NCI-H2227 treated with DMSO at 0.1 percent for 48 hours (cell line): ENCODE measurements at places on chromosomes 3 and 15.

- DNase-seq = no peak
Observed at GRCh38 chr15:69189157-69189556, 28.7 kb downstream of the GLCE start.

DNA sequence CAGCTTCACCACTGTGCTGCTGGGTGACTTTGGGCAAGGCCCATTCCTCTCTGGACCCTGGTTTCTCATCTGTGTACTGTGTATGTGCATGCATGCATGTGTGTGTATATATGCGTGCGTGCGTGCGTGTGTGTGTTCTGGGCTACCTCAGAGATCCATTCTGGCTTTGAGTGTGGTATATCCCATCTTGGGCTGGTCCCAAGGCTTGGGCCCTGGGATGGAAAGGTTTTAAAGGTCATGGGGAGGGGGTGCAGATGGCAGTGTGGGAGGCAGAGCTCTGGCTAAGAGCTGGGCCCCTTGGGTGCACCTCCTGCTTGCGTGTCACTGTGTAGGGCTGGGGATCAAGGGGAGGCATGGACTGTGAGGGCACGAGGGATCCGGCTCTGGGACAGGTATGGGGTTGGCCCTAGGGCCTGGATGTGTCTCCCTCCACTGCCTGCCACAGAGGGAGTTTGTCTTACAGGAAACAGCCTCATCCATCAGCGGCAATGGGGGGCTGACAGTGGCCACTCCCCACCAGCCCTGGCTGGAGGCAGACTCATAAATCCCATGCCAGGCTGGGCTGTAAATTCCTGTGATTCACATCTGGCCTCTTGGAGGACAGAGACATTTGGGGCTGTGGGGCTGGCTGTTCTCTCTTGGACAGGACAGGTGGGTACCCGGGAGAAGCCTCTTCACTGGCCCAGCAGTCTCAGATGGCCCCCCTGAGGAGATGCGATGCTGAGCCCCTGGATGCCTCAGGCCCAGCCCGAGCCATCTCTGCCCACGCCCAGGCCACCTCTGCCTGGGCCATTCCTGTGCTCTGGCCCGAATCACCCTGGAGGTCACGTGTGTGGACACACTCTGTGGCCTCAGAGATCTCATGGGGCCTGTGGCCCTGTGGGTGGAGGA, 21.4 kb upstream of the CSPG4 start:
- DNase-seq = no peak

DNA sequence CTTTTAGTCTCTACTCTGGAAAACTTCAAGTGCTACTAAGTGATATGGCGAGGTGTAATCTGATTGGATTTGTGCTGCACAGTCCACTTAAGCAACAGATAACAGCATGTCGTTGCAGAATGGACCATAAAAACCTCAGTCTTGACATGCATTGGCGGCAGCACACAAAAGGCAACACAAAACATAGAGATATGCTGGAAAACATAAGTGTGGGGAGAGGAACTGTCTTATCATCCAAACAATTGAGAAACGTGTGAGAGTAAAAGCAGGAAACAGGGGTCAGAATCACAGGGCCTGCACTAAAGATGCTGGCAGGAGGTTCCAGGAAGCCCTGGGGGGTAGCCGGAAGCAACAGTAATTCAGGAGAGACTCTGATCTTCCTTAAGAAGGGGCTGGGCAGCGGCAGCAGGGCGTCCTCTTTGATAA, 82.1 kb downstream of the CGNL1 start:
- no peak for DNase-seq

GRCh38 chr3:13539292-13539638, 9.7 kb upstream of the FBLN2 start:
- no peak for DNase-seq

DNA sequence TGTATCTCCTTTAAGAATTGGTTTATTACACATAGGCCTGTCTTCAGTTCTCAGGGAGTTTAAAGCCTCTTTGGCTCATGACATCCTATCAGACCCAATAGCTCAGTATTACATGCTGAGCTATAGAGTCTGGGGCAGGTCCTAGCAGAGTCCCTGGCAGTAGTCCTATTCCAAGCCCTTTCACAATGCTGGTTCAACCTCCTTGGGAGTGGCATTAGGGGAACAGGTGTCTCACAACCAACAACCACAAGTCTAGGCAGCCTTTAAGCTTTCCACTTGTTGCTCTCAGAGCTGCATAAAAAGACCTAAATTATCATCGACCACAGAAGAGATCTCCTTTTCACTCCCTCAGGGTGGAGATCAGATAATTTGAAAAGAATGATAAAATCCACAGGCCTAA, 22.8 kb upstream of the C2CD4B start:
- no peak for DNase-seq

GRCh38 chr3:149009732-149010131, 18.4 kb downstream of the GYG1 start:
- DNase-seq = no peak

GRCh38 chr3:74613521-74614106, 845 bp downstream of the CNTN3 start:
- DNase-seq = peak; percentile 14

DNA sequence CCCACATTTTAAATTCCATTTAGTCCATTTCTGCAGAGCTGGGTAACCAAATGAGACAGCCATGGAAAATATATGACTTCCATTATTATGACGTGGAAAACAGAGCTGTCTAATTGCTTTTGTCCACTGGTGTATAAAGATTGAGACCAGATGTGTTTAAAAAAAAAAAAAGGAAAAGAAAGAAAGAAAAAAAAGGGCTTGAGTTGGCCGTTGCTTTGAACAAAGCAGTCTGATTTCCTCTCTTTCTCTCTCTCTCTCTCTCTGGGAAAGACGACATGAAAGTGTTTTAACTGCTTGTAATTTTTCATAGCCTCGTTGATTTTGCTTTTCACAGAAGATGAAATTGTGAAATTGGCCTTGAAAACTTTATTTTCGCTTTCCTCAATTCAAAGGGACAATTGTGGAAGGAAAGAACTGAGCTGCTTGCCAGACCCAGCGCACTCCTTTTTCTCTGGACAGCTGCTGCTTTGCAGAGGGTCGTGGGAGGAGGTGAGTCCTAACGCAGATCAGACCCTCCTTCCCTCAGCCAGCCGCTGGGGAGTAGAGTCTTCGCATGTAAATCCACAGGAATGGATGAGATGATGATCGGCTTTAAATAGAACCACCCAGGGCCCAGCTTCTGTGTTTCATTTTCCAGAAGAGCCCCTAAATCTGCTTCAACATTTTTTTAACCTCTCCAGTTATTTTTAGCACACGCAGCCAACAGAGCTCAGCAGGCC, 42.8 kb upstream of the UBE2E1 start:
- peak; percentile 60 for DNase-seq

GRCh38 chr15:91216000-91216399, 115.9 kb downstream of the SV2B start:
- DNase-seq = no peak

- no peak for DNase-seq
Observed at GRCh38 chr15:47929138-47929803, 191.5 kb upstream of the SLC24A5 start.

DNA sequence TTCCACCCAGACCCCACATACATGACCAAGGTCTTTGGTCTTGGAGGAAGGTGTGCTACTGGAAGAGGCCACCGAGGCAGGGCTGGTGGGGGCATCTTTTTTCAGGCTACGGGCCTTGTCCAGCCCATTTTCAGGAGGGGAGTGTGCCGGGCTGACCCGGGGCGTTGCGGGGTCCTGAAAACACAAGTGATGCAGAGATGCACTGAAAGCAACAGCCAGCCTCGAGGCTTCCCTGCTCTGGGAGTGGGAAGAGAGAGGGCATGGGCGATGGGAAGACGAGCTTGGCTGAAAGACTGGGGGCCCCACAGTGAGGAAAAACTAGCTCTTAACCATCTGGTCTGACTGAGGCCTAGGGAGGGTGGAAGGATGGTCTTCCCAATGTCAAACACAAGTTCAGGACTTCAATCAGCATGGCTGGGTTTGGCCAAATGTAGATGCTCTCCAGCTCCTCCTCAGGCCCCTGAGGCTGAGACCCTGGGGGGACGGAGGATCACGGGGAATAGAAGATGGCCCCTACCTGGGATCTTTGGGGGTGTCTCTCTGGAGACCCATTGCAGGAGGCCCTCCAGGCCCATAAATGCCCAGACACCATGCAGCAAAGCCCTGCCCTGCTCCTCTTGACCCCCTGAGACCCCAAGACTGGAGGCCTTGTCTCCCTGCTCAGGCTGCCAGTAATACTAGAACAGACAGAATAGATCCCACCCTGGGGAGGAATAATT, 38.9 kb downstream of the TLE3 start:
- no peak for DNase-seq

DNA sequence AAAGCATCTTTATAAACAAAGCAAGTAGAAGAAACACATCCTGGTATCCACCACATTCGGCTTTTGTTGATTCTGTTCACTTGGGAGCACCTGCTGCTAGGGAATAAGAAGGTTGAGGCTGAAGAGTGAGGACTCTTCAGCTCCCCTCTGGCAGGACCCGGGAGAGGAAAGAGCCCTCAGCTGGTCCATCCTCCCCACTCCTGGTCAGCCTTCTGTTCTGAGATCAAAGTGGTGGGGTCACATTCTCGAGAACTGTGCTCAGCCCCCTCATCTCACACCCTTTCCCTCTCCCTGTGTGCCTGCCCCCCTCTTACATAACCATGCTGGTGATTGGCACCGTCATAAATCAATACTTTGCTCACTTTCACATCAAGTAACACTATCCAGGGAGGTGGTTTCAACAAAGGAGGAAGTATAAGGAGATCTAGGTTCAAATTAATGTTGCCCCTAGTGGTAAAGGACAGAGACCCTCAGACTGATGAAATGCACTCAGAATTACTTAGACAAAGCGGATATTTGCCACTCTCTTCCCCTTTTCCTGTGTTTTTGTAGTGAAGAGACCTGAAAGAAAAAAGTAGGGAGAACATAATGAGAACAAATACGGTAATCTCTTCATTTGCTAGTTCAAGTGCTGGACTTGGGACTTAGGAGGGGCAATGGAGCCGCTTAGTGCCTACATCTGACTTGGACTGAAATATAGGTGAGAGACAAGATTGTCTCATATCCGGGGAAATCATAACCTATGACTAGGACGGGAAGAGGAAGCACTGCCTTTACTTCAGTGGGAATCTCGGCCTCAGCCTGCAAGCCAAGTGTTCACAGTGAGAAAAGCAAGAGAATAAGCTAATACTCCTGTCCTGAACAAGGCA, at the start of gene NR1I2:
TSS of gene NR1I2 (plus strand) at position 772 of the 869 bp plus-strand sequence.
- no peak for DNase-seq

- DNase-seq = no peak
Observed at GRCh38 chr3:51748327-51748726, 30.7 kb downstream of the IQCF6 start.

GRCh38 chr3:187112934-187113793, 26.1 kb downstream of the RPL39L start:
- DNase-seq = peak; percentile 1

- peak; percentile 23 for DNase-seq
Observed at GRCh38 chr15:64836023-64836536, 5.6 kb upstream of the PLEKHO2 start.

- no peak for DNase-seq
Observed at GRCh38 chr15:68678746-68679145, 100.0 kb downstream of the CORO2B start.

DNA sequence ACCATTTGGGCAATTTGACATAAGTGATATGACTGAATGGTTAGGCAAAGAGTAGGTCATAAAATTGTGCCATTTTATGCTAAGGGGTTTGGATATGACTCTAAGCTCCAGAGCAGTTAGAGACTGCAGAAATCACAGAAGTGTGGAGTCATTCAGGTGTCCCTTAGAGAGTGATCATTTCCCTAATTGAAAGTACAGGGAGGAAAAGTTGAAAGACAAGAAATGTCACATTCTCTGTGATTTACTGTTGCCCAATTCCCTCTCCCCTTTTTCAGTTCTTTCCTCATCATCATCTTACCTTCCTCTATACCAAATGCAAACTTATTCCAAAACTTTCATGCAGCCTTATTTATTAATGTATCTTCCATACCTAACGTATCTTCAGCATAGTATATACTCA, 2.7 kb upstream of the GOLGB1 start:
- DNase-seq = no peak

- DNase-seq = no peak
Observed at GRCh38 chr3:74562558-74563269, 51.7 kb downstream of the CNTN3 start.

DNA sequence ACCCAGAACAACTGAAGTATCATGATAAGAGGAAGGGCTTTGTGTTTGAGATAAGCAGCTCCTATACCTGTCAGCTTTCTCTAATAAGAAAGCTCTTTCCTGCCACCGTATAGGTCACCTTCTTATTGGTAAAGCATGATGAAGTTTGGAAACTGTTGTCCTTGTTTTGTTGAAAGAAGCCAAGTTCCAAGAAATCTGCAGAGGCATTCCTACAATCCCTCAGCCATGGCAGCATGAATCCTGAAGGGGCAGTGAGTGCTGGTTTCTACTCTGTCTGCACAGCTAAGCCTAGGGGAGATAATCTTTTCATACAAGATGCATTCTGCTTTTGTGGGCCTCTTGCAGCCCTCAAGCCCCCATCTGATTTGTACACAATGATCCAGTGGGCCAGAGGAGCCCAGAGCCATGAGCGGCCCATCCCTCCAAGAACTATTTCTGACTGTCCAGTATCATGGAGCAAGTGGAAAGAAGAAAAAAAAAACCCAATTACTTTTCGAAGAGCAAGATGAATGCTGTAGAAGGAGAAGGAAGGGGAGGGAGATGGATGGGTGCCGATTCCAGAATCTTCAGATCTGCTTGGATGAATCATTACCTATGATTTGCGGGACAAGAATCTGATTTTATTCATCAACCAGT, 1.9 kb upstream of the THBS1 start:
- no peak for DNase-seq

GRCh38 chr3:127951276-127951675, 36.2 kb downstream of the KBTBD12 start:
- no peak for DNase-seq

DNA sequence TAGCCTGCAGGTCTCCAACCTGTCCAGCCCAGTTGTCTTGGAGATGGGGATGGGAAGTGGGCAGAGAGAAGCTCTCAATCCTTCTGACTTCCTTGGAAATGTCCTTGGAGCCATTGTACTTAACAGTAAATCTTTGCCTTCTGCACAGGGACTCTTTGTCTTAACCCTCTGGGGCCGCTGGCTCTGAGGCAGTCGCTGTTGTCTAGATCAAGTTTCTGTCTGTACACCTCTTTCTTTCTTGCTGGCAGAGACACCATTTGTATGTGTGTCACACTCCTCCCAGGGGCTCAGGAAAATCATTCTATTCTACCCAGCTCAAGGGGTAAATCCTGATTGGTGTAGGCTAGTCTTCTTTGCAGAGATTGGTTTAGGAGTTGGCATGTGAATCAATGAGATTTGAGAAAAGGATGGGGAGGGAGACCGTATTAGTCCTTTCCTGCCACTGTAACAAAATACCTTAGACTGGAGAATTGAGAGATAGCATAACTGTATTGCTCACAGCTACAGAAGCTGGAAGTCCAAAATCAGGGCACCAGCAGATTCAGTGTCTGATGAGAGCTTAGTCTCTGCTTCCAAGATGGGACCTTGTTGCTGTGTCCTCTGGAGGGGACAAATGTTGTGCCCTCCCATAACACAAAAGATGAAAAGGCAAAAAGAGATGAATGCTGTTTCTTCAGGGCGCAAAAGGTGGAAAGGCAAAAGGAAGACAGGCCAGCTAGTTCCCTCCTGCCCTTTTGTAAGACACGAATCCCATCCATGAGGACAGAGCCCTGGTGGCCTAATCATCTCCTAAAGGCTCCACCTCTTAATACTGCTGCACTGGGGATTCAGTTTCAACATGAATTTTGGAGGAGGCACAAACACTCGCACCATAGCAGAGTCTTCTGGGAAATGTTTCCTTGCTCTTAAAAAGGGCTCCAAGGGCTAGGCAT, 66.3 kb downstream of the PPCDC start:
- DNase-seq = no peak

- no peak for DNase-seq
Observed at GRCh38 chr3:108208831-108209230, 13.4 kb downstream of the IFT57 start.

- DNase-seq = no peak
Observed at GRCh38 chr3:87320756-87321626, 44.6 kb upstream of the POU1F1 start.
